ENCODE measurements at places on chromosomes 5 and 9.

- no peak for DNase-seq
Observed at GRCh38 chr5:176161431-176161830, 76.8 kb upstream of the SIMC1 start.

GRCh38 chr9:106588626-106589025 lies 274.3 kb upstream of the ZNF462 start:
- DNase-seq: no peak

DNA sequence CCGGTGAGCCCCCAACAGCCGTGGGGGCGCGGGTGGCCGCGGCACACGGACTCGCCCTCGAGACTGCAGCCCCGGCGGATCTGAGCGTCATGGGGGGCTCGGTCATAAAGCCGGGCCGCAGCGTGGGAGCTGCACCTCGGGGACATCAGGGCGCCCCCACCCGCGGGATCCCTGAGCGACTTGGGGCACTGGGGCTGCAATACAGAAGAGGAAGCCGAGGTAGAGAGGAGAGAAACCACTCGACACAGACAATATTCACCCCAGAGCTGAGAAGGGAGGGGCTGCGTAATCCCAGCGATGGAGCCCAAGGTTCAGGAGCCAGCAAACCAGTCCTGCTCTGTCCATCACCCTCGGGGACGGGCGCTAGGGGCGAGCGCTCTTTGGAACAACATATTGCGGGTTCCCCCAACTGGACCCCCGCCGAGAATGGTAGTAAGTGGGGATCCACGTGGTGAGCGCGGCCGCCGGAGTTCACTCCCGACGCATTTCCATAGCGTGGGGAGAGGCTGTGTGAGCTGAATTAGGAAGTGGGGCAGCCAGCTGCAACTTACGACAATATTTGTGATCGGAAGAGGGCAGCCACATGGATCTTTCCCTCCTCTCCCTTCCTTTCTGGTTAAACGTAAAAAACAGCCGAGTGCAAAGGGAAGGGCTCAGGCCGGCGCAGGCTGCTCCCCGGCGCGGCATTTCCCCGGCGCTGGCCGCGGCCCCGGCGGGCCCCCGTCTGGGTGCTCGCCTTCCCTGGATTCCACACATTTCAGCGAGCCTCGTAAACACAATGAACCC lies 9.9 kb downstream of the PTCH1 start:
- no peak for DNase-seq

GRCh38 chr9:129280623-129281271 lies 102.7 kb upstream of the IER5L start:
- DNase-seq: no peak

DNA sequence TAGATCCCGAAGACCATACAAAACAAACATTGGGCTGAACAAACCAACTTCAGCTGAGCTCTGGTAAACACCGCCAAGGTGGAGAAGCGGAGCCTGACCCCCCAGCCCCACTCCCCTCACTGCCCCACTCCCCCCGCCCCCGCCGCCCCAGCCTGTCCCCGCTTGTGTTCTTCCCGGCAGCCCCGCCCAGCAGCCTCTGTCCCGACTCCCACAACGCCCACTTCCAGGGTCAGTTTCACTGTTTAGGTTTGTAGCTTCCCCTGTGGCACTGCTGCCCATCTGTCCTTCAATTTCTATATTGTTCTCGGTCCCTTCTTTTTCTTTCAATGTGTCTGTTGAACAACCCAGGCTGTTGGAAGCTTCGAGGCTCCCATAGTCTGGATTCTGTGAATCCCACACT lies 112.0 kb upstream of the CACNA1B start:
- DNase-seq: no peak

DNA sequence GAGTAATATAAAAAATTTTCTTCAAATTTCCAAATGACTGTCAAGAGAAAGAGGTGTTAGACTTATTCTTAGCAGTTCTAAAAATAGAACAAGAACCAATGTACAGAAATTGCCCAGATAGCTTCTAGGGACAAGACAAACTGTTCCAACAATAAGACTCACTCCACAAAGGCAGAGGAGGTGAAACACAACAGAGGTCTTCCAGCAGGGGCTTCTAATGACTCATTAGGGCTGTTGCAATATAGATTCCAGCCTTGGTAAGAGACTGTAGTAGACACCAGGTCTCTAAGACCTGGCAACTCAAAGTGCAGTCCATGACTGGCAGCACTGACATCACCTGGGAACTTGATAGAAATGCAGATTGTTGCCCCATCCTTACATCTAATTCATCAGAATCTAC lies 134.6 kb upstream of the VLDLR start:
- no peak for DNase-seq

DNA sequence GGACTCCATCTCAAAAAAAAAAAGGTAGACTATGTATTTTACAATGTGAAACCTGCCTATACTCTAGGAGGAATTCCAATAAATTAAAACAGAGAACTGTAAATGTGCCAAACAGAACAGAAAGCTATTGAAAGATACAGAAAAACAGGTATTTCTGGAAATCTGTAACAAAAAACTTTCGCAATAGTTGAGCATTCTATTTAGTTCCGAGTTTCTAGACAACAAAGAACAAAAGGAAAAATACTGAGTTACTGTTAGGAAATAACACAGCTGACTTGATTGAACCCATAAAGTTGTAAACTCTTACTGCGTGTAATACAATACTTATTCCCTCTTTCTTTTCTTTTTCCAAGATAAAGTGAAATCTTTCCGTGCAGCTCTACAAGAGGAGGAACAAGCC lies 18.6 kb downstream of the DIMT1 start:
- no peak for DNase-seq

- no peak for DNase-seq
Observed at GRCh38 chr9:14423815-14424261, 109.9 kb upstream of the NFIB start.

DNA sequence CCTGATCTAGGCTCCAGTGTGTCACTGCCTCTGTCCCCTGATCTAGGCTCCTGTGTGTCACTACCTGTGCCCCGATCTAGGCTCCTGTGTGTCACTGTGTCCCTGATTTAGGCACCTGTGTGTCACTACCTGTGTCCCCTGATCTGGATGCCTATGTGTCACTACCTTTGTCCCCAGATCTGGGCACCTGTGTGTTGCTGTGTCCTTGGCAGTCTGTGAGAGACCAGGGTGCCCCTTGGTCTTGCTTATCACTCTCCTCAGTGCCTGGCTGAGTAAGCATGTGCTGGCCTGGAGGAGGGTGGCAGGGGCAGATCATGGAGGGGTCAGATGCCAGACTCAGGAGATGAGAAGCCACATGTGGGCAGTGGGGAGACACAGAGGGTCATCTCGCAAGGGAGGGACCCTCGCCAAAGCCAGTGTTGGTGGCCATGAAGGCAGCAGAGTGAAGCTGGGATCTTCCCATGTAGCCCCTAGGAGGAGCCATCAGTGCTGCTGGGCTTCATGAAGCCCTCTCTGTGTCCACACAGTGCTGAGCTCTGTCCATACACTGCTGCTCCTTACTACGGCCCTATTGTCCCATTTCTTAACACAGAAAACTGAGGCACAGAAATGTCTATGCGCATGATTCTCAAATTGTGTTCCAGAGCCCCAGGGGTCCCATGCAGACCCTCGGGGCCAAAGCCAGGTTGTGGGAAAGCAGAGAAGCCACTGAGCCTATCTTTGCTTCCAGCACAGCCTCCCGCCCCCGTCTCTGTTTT lies 15.5 kb downstream of the OLFML2A start:
- no peak for DNase-seq

- DNase-seq: no peak
Observed at GRCh38 chr5:167657016-167657415, 634.4 kb upstream of the WWC1 start.

DNA sequence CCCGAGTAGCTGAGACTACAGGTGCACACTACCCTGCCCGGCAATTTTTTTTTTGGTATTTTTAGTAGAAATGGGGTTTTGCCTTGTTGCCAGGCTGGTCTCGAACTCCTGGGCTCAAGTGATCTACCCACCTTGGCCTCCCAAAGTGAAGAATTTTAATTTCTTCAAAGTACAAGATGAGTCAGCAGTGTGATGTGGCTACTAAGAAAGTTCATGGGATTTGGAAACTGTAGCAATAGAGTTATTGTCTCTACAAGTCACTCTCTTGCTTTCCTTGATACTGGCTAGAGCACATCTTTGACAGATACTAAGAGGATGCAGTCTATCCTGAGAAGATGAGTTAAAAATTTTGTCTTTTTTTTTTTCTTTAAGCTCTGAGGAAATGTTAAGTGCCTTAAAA lies 1.6 kb downstream of the CREB3 start:
- no peak for DNase-seq

GRCh38 chr9:114526807-114527206 lies 21.5 kb upstream of the WHRN start:
- DNase-seq: no peak

DNA sequence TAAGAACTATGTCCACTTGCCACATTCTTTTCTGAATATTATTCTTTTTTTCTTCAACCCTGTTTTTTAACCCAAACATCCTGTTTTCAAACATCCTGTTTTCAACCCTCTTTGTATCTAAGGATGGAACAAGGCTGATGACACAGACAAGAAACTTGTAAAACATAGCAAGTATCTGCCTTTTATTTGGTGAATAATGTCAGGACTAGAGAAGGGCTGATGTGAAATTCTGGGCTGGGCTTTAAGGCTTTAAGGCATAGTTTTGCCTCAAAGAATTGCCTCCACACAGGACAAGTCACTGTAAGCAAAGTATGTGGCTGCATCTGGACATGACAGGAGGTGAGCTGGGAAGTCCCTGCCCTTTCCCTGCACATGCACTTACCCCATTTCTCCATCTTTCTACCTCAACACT lies 42.5 kb upstream of the RIC1 start:
- DNase-seq: no peak

GRCh38 chr9:105661011-105661410 lies 1.2 kb upstream of the TAL2 start:
- no peak for DNase-seq

- DNase-seq: no peak
Observed at GRCh38 chr5:20113931-20114330, 125.9 kb upstream of the CDH18 start.

- no peak for DNase-seq
Observed at GRCh38 chr5:3122216-3122615, 370.7 kb upstream of the IRX2 start.

- DNase-seq: no peak
Observed at GRCh38 chr9:38371495-38371894, 21.0 kb upstream of the ALDH1B1 start.

DNA sequence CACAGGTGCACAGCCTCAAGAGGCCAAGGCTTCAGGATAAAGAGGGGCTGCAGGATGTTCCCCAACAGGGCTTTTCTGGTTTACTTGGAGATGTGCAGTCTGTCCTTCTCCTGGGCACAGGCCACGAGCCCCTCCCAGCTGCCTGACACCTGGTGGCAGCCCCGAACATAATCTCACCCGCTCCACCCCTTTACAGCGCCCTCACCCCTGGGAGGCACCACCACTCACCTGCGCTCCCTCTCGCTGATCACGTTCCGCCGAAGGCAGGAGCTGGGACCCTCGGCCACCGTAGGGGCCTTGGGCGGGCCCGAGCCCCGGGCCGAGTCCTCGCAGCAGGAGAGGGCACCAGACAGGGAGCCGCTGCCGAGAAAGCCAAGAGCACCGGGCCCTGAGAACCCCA lies 514 bp downstream of the SOHLH1 start:
- DNase-seq: no peak

- no peak for DNase-seq
Observed at GRCh38 chr9:97075289-97075985, 36.5 kb upstream of the CTSV start.

GRCh38 chr5:6522331-6522730 lies 73.7 kb downstream of the UBE2QL1 start:
- no peak for DNase-seq

DNA sequence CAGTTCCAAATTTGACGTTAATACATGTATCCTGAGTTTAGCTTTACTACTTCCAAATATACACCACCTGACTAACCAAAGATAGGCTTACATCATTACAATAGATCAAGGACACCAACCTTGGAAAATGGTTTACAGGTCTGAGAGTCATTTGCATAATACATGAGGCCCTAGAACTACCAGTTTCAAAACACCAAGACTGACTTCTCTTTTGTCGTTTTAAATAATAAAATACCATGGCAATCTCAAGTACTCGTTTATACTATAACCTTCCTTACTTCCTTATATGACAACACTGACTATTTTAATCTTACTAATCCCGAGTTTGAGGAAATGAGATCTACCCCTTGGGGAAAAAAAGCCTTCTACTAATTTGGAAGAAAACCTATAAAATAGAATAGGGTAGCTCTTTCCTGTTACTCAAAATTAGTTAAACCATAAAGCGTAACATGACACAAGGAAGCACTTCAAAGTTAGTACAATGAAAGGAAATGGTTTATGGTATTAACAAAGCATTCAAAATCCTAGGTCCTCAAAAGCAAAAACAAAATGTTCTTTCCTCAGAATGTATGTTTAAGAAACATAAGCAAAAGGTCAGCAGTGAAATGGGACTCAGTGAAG lies 42.1 kb downstream of the UBQLN1 start:
- no peak for DNase-seq

DNA sequence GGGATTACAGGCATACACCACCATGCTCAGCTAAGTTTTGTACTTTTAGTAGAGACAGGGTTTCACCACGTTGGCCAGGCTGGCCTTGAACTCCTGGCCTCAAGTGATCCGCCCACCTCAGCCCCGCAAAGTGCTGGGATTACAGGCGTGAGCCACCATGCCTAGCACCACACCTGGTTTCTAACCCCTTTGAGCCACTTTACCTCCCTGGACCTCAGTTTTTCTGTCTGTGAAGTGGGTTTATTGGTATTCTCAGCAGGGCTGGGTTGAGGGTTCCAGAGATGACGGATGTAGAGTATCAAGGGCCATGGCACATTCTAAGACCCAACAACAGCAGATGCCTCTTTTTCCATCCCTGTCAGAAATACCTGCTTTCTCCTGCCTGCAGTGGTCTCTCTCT lies 38.6 kb downstream of the AMBP start:
- DNase-seq: no peak

GRCh38 chr9:134382733-134383132 lies 56.5 kb downstream of the RXRA start:
- no peak for DNase-seq

- DNase-seq: no peak
Observed at GRCh38 chr9:107989099-107989498, 499.5 kb upstream of the KLF4 start.

- DNase-seq: no peak
Observed at GRCh38 chr5:141714542-141715310, 32.7 kb upstream of the ARAP3 start.

- no peak for DNase-seq
Observed at GRCh38 chr5:172251419-172251818, 32.1 kb downstream of the UBTD2 start.

- no peak for DNase-seq
Observed at GRCh38 chr5:54902791-54903473, 82.5 kb downstream of the ESM1 start.

DNA sequence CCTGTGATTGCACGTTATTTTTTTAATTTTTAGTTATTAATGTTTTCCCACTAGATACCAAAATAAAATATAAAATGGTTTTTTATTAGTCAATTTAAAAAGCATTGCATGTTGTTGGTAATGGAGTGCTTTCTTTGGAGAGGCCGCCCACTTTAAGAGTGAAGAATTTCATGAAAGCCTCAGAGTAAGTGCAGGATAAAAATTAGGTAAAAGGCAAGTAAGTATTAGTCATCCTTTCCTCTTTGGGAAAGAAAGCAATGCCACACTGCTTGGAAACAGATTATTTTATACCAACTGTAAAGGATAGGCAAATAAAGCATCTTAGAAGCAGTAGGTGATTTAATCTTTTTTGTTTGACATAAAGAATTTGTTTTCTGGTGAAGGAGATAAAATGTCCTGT lies 62.9 kb downstream of the HSD17B4 start:
- DNase-seq: no peak
